CD4-positive, alpha-beta T cell treated with Interleukin-6 at 100 ng/mL for 8 hours (primary cell): ENCODE measurements at places on chromosomes 3 and 15.

- DNase-seq = no peak
Observed at GRCh38 chr15:62320259-62320658, 155.2 kb upstream of the C2CD4B start.

GRCh38 chr3:159322322-159322939 is 520.6 kb downstream of the MFSD1 start:
- no peak for DNase-seq

DNA sequence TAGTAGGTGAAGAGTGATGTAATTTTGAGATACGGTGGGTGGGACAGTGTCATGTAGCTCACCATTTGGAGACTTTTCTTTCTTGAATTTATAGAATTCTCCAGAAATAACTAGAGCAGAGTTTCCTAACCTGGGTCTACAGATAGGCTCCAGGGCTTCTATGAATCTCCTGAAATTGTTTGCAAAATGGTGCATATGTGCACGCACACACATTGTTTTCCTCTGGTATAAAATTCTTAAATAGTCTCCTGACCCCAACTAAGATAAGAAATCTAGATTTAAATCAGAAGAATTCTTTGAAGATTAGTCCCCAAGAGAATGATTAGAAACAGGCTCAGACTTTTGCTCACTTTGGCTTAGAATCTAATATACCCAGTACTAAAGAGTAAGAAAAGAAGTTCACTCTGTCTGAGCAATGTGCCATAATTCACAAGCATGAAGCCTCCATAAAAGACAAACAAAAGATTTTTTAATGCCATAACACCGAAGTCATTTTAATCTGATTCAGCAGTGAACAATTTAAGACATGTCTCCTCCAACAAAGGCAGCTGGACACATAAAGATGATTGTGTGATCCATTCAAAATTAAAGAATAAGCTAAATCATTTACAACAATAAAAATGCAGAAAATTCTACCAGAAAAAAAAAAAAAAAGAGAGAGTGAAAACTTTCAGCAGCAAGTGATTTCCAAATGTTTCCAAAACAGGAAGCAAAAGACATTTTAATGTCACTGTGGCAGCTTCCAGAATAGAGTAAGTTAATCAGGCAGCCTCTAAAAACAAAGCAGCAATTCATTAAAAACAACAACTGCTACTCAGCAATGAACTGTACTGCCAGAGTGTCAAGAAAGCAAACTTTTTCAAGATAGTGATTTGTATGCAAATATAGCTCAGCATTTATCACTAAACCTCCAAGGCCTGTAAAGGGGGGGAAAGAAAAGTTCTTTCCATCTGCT is 975.5 kb upstream of the CFAP20DC start:
- DNase-seq = no peak

DNA sequence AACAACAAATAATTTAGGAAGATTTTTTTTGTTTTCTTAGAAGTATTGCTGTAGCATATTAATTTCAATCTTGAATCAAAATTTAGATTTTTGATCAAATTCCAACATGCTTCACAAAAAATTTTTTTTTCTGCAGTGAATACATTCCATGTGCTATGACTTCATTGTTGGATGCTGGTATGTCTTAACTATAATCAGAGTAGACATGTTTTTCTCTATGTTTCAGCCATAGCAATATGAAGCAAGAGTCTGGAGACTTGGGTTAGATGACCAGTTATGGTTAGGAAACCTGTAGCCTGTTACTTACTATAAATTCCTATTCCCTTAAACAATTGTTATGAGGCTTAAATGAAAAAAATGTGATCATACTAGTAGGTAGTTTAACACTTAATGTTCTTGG is 176.1 kb upstream of the CHL1 start:
- no peak for DNase-seq

- DNase-seq = no peak
Observed at GRCh38 chr15:51483520-51483919, 139.1 kb downstream of the DMXL2 start.

DNA sequence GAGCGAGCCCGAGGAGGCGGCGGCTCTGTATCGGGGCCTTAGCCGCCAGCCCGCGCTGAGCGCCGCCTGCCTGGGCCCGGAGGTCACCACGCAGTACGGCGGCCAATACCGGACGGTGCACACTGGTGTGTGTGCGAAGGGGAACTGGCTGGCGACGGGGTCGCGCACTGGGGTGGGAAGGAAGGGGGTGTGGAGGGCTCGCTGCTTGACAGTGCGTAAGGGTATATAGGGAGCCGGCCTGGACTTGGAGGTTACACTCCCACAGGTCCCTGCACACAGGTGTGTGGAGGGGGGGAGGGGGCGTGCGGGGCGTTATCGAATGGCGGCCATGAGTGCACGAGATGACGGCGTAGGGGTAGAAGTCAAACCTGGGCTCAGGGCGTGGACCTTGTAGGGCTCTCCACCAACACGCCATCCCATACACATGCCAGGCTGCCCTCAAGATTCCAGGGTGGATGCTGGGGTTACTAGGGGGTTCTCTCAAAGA is 389 bp downstream of the APEH start:
- no peak for DNase-seq

DNA sequence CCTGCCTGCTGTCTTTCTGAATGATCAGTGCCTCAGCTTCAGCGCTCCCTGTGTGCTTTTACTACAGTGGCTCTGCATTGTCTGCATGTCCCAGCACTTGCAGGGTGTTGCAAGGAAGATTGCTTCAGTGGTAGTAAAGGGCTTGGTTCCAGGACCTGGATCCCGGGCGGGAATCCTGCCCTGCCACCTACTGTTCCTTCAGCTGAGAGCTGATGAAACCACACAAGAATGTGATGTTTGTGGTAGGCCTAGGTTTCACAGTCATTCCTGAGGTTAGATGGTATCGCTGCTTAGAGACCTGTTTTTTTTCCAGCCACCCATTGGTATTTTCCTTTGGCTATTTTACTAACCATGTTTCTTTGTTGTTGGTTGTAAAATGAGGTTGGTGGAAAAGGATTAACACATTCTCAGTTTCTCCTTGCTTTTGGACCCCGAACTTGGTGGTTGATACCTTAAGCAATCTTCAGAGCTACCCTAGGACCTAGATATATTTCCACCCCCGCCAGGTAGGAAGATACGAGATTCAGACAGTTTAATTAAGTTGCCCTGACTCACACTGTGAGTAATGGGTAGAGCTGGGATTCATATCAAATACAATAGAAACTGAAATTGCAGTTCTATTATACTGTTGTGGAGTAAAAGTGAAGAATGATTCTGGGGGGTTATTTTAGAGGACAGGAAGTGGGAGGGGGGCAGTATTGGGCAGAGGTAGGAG is 11.4 kb downstream of the GPR87 start:
- no peak for DNase-seq

DNA sequence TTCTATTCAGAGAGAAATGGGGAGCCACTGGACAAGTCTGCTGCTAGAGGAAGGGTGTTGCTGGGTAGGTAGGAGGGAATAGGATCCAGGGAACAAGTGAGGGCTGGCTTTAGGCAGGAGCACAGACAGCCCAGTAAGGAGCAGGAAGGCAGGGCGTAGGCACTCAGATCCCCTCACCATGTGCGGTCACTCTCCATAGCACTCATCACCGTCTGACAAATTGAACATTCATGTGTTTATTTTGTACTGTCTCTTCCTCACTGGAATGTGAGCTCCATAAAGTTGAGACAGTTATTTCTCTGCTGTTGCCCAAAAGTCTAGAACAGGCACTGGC is 24.2 kb upstream of the LRRC34 start:
- DNase-seq = no peak

DNA sequence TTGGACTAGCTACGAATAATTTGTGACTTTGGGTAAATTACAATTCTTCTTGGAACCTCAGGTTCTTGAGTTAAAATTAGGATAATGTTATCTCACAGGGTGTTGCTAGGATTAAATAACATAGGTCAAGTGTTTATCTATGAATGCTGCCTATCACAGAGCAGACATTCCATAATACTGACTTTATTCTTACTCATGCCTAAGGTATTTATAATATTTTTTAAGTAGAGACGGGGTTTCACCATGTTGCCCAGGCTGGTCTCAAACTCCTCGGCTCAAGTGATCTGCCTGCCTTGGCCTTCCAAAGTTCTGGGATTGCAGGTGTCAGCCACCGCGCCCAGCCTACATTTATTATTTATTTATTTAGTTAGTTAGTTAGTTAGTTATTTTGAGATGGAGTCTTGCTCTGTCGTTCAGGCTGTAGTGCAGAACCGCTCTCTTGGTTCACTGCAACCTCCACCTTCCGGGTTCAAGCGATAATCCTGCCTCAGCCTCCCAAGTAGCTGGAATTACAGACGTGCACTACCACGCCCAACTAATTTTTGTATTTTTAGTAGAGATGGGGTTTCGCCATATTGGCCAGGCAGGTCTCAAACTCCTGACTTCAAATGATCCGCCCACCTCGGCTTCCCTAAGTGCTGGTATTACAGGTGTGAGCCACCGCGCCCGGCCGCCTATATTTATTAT is 741 bp upstream of the ZNF106 start:
- no peak for DNase-seq

GRCh38 chr15:76354823-76355440 is 18.4 kb downstream of the ISL2 start:
- DNase-seq = no peak

GRCh38 chr3:81308306-81308705 is 453.1 kb downstream of the GBE1 start:
- no peak for DNase-seq

- DNase-seq = no peak
Observed at GRCh38 chr3:25468866-25469319, 40.8 kb downstream of the RARB start.
